Activated CD4-positive, CD25-positive, alpha-beta regulatory T cell treated with anti-CD3 and anti-CD28 coated beads, Interleukin-2, amount 50 U/mL, for 16 hours (primary cell): ENCODE measurements at places on chromosomes 3 and 15.

- DNase-seq: no peak
These were observed 472.2 kb downstream of the GRM7 start for GRCh38 chr3:7333125-7333524.

DNA sequence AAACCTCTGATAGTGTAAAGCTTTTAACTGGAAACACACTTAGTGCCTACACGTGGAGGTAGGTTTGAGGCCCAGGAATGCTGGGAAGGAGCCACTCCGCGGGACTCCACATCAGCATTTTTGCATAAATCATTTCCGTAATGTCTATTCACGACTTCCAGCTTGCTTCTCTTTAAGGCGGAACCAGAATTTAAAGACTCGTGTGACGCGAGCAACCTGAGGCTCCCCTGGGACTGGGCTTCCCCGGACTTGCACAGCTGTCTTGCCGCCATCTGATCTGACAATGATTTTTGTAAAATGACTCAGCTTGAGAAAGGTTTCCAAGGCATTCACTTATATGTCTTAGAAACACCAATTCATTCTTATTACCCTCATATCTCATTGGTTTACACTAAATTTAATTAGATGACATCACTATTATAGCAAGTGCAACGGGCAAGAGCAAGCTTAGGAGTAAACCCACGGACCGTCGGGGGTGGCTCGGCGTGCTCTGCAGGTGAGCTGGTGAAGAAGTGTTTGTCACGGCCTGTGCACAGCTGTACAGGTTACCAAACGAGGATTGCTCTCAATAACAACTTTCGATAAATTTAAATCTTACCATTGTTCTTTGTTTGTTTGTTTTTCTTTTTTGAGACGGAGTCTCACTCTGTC is 95.2 kb downstream of the CHSY1 start:
- DNase-seq: no peak

DNA sequence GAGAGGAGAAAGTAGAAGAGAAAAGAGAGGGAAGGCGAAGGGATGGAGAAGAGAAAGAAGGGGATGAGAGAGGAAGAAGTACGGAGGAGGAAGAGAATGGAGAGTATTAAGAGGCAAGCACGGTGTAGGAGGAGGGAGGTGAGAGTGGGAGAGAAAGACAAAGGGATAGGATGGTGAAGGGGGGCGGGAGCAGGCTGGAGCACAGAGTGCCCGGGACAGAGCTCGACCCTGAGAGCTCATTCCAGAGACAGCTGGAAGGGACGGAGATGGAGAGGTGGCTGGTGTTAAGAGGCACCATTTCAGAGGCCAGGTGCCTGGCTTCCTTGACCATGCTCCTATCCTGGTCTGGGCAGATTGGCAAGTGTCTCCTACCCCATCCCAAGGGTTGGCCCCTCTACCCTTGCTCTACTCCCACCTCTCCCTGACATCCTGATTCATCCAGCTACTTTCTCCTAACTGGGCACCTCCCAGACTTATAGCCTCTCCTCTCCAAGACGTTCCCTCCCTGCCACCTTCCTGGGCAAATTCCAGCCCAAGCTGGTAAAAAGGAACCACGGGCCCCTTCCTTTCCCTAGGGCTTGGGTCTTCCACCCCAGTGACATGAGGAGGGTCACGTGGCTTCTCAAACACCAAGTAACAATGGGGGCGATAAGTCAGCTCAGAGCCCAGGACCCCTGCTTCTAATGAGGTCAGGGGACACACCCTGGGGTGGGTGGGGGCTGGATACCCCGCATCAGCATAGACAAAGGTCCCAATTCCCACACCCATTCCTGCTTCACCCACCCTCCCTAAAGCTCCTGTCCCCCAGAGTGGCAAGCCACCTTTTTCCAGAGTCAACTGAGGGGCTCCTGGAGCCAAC is 1.1 kb downstream of the CLCN2 start:
- DNase-seq: no peak

DNA sequence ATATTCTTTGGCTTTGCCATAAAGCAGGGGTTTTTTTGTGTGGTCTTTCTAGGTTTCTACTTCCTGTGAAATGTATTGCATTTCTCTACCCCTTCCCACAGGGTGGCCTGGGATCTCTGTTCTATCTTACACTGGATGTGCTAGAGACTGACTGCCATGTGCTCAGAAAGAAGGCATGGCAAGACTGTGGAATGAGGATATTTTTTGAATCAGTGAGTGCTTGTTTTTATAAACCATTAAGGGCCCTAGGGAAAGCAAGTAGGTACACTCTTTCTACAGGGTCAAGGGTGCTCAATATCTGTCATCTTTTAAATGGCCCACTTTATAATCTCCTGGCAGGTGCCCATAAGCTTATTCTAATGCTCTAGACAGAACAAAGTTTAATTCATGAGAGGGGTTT is 730 bp downstream of the FETUB start:
- DNase-seq: no peak

- DNase-seq: no peak
These were observed 1097.6 kb upstream of the CFAP20DC start for GRCh38 chr3:60147249-60147950.

- no peak for DNase-seq
These were observed 346.8 kb downstream of the CNTN3 start for GRCh38 chr3:74267588-74268184.
